ENCODE measurements at places on chromosomes 1 and 21. TPM values are rescaled to one million over a fixed set of nuclear protein-coding genes. Genes with fewer than 3 reads are reported as not detected.

The OR10Z1 gene
- not detected for polyA plus RNA-seq

The UHMK1 gene
- polyA plus RNA-seq, result 22.2 TPM

The FAM229A gene
- 6.1 TPM for polyA plus RNA-seq

The CHTOP gene
- polyA plus RNA-seq, result 168 TPM

The SLC37A1 gene
- 60.7 TPM for polyA plus RNA-seq

All from neural cell (in vitro differentiated cells).